Fibroblast of skin of right quadriceps (primary cell): ENCODE measurements at places on chromosomes 6 and 20.

DNA sequence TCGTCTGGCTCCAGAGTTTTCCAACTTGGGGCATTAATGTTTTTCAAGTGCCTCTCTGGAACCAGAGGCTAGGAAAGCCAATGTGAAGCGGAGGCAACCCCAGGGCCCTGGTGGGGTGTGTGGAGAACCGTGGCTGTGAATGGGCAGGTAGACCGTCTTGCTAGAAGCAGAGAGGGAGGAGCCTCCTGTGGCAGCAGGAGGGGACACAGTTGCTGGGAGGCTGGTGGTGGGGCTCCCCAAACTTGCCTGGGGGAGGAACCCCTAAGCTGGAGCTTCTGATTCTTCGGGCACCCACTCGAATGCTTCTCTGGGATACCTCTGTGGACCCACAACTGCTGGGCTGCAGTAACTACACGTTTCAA is 65.3 kb upstream of the APCDD1L start:
- DNase-seq, result no peak

GRCh38 chr6:47357827-47358226 is 48.1 kb upstream of the TNFRSF21 start:
- no peak for DNase-seq

DNA sequence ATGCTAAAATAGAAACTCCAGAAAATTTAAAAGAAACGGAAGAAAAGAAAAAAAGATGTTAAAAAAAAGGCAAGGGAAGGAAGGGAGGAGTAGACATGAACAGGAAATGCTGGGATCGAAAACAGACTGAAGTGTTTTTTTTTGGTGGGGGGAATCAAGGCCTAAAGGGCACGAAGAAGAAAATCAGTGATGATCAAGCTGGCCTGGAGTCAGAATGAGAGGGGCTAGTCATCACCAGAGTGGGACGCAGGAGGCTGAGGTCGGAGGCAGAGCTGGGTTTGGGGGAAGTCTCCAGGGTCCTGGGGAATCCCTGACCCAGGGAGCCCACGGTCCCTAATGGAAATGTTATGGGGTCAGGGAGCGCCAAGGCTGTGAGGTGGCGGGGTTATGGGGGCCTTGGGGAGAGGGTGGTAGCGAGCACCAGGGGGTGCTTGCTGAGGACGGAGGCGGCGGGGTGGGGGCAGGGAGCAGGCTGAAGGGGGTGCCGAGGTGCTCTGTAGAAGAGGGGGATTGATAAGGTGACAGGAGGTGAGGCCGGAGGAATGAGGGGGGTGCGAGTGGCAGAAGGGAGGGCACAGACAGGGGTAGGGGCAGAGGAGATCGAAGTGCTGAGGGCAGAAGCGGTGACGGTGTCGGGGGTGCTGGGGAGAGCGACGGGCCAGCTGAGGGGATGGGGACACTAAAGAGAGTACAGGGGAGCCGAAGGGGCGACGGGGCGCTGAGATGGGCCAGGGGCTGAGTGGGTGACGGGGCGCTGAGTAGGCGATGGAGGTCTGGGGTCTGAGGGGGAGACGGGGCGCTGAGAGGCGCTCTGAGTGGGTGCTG is 684 bp downstream of the ZNFX1 start:
- DNase-seq, result no peak

DNA sequence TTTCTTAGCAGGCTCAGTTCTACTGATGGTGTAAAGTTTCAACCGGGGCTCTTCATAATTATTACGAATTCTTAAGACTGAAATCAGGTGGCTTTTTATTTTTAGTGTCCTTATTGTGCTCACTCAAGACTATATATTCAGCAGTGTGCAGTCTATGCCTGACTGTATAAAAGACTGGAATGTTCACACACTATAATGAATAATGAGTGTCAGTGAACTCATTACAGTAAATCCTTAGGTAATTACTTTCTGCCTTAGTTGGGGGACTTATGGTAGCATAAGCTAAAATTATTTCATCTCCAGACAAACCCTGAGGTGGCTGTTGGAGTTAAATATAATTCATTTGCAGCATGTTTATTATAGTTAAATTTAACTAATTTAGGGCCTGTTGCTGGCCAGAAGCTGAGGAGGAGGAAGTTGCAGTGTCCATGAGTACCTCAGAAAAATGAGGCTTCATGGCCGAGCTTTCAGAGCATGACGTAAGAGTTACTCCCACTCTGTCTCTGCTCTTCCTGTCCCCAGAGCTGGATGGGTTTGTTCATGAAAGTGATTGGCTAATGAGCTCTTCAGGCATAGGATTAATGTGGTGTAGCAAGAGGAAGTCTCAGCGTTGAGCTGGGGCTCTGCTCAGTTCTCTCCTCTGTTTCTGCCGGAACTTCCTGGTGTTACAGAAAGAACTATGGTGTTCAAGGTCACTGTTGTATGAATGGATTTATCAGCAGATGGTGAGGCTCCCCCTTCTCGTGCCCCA is 335.7 kb downstream of the NRN1 start:
- DNase-seq, result peak; percentile 78

GRCh38 chr6:71887744-71888230 is 1.4 kb downstream of the RIMS1 start:
- no peak for DNase-seq

GRCh38 chr6:108712946-108713345 is 135.3 kb upstream of the ARMC2 start:
- no peak for DNase-seq

DNA sequence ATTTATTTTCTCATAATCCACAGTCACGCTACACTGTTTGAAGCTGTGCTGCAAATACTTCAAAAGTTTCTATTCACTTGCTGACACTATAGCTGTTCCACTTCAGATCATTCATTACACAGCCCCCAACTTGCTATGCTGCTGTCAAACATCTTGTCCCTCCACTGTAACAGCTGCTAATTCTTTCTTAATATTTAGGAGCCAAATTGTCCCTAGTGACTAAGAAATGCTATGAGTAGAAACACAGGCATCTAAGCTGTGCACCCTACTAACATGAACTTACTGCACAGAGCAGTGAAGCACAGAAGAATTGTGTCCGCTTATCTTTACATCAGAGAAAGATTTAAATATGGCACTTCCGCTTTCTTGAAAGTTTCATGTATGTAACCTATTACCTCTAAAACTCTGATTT is 91.3 kb downstream of the PDE10A start:
- peak; percentile 26 for DNase-seq

DNA sequence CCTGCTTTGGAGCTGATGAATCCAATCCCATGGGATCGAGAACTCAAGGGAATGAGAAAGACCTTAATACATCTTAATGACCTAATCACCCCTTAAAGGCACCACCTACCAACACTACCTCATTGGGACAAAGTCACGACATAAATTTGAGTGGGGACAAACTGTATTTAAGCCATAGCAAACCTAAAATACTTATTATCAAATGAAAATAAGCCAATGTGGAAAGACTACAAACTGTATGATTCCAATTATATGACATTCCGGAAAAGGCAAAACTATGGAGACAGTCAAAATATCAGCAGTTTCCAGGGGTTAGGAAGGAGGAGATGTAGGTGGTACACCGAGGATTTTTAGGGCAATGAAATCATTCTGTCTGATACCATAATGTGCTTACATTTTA is 53.3 kb upstream of the NCOA3 start:
- DNase-seq, result no peak

DNA sequence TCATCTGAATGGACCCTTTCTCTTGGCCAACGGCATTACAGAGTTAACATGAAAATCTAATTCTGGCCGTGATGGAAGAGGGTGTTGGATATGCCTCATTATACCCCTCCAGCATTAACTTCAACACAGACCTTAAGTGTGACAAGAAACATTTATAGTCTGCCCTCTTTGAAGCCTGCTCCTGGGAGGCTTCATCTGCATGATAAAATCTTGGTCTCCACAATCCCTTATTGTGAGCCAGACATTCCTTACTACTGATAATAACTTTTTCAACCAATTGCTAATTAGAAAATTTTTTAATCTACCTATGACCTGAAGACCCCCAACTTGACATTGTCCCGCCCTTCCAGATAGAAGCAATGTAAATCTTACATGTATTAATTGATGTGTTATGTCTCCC is 9.3 kb upstream of the HBS1L start:
- no peak for DNase-seq

- no peak for DNase-seq
These were observed 76.9 kb downstream of the SRC start for GRCh38 chr20:37422791-37423286.

DNA sequence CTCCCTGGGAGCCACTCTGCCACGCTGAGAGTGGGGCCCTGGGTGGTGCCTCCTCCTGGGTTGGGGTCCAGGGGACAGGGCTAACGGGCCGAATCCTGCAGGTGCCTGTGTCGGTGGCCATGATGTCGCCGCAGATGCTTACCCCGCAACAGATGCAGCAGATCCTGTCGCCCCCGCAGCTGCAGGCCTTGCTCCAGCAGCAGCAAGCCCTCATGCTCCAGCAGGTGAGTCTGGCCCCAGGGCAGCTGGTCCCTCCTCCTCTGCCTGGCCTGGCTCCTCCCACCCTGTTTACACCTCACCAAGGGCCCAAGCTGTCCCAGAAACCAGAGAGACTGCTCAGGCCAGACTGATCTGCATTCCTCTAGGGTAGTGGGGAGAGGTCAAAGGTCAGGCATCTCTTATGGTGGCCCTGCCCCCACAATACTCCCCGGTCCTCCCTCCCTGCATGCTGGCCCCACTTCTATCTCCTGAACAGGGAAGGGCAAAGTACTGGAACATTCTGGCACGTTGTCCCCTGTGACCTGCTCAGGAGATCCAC is 38.6 kb downstream of the FOXP4 start:
- no peak for DNase-seq

GRCh38 chr6:113635222-113635986 is 221.7 kb upstream of the MARCKS start:
- no peak for DNase-seq

- DNase-seq, result no peak
These were observed 400.6 kb downstream of the ESR1 start for GRCh38 chr6:152207915-152208714.

DNA sequence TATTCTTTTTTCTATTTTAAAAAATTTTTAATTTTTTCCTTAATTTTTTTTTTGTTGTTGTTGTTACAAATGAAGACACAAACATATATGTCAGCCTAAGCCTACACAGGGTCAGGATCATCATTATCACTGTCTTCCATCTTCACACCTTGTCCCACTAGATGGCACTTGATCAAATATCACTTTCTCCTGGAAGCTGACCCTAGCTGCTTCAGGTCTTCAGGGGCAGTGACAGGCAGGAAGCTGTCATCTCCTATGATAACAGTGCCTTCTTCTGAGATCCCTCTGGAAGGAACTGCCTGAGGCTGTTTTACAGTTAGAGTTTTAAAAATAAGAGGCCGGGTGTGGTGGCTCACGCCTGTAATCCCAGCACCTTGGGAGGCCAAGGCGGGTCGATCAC is 70.2 kb upstream of the EEF1E1 start:
- DNase-seq, result no peak

- DNase-seq, result no peak
These were observed 40.0 kb upstream of the LYRM2 start for GRCh38 chr6:89678531-89678930.

- DNase-seq, result no peak
These were observed 133.9 kb upstream of the NEDD9 start for GRCh38 chr6:11366183-11366933.

- DNase-seq, result no peak
These were observed 153.3 kb upstream of the SYNCRIP start for GRCh38 chr6:85795945-85796344.

DNA sequence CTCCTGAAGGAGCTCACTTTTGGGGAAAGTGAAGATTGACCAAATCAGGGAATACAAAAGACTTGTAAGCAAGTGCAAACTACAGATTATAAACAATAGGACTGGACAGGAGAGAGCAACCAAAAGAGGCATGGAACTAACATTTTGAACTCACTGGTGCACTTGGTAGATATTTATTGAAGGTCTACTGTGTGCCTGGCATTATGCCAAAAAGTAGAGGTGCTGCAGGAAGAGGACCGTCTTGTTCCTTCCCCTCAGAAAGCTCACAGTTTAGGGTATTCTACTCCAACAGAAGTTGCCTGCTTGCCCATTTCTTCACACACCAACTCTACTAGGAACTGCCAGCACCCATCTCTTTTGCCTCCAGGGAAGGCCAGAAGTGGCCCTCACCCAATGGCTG is 10.0 kb upstream of the TSHZ2 start:
- no peak for DNase-seq
